ENCODE measurements at places on chromosomes 7 and 10. TPM values are rescaled to one million over a fixed set of nuclear protein-coding genes. Genes with fewer than 3 reads are reported as not detected.
A peak's percentile ranks its signal among the peaks of the same experiment; 100 is the strongest.

DNA sequence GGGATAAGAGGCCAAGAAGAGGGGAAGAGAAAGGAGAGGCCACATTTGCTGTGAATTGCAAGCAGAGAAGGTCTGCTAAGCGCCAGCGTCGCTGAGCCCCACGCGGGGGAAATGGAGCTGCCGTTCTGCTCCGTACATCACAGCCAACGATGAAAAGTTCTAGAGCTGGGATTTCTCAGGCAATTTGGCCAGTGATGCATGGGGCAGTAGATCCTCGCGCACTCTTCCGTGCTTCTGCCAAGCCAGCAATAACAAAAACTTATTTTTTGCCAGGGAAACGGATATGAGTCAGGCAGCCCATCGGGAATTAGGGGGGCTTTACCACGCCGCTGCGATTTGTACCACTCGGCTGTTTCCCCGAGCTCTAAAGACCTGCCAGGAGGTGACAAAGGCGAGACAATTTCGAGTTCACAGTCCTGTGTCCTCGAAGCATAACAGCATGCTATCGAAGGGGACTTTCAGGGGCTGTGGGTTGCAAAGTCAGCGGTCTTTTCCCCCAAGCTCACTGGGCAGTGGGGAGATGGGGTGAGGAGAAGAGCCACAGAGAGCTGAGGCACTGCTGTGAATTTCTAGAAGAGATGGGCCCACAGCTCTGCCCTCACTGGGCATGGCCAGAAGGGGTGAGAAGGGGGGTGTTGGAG, 30.0 kb upstream of the SLF2 start:
- peak; percentile 75 for DNase-seq

DNA sequence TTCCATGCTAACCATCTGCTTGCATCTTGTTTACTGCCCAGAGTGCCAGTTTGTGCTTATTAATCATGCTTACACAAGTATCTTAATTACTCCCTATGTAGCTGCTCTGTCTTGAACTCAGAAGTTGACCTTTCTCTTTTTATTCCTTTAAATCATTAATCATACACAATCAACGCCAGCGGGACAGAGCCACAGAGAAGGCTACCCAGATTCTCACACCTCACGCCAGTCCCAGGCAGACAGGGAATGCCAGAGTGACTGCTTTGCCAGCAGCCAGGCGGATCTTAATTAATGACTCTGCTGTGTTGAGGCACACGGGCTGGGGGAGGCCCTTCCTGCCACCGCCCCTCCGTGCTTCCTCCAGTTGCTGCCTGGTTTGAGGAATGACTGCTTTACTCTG, 229.4 kb downstream of the LRMDA start:
- DNase-seq: no peak

TMEM236 gene
- 0.54 TPM for polyA plus RNA-seq

CLDN4 gene
- 65.8 TPM for polyA plus RNA-seq

LIPN gene
- polyA plus RNA-seq: not detected

- no peak for DNase-seq
Observed at GRCh38 chr7:82156893-82157292, 286.7 kb downstream of the CACNA2D1 start.

PNLIP gene
- polyA plus RNA-seq: not detected

OR2A12 gene
- polyA plus RNA-seq: 0.04 TPM

- DNase-seq: no peak
Observed at GRCh38 chr10:43393606-43394360, 15.2 kb downstream of the HNRNPF start.

DNA sequence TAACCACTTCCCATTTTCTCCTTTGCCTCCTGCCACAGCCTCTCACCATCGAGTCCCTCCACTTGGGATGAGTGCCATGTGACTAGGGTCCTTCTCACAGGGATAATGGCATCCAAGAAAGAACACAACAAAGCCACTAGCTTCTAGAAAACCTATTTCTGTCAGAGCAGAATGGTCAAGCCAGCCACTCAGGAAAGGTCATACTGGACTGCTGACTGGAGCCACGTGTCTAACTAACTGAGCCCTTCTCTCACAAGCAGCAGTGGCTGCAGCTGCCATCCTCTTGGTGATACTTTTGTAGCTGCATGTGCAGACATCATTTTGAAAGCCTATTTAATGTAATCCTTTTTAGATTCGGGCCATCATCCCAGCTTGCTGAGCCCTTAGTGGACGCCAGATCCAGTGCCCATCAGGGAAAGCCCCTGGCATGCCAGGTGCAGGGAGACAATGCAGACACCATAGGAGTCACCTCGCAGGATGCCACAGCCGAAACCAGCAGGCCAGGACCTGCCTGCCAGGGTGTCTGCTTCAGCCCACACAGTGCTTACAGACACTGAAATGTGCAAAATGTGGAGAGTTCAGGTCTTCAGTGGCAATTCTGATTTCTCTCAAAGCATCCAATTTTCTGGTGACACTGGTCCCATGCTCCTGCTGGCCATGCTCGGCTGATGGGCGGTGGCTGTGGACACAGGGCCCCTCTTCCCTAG, 98.3 kb upstream of the DDC start:
- no peak for DNase-seq

LEP gene
- 0.04 TPM for polyA plus RNA-seq

- no peak for DNase-seq
Observed at GRCh38 chr10:23779301-23779700, 340.4 kb downstream of the OTUD1 start.

- no peak for DNase-seq
Observed at GRCh38 chr7:30479202-30480120, 877 bp upstream of the NOD1 start.
